ENCODE measurements at places on chromosomes 13 and 19. TPM values are rescaled to one million over a fixed set of nuclear protein-coding genes. Genes with fewer than 3 reads are reported as not detected.

PROZ gene
- not detected for total RNA-seq

- no peak for DNase-seq
Measured at GRCh38 chr19:42465827-42466280, 23.1 kb upstream of the CXCL17 start.

DNA sequence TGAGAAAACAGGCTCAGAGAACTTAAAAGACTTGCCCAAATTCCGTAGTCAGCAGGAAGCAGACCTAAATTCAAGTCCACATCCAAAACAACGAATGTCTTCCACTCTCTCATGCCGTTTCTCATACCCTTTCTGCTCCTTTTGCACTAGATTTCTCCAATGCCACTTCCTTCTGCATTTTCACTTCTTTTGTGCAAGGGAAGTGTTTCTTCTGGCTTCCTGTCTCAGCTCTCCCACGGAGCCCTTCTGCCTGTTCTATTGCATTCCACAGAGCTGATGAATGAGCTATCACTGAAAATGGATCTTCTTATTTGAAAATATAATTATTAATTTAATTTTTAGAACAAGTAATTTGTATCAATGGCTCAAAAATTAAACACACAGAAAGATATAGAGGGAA lies 56.1 kb upstream of the STK24 start:
- DNase-seq = no peak

DNA sequence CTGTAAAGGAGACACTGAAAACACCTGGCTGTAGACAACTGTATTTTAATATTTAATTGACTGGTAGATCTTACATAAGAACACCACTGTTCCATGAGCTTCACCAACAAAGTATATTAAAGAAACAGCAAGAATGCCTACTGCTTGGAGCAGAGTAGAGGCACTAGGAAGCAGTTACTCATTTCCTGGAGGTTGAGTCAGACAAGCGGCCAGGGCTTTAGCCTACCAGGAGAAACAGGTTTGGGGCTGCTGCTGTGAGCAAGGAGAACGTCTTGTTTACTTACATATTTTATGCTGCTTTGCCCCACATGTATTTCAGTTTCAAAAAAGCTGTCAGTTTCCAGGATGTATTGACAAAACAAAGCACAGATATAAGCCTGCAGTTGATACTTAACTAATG lies 33.4 kb downstream of the ALG5 start:
- DNase-seq = peak; percentile 85

ZNF296 gene
- total RNA-seq = 0.78 TPM

IL17D gene
- 10.6 TPM for total RNA-seq

PGLYRP2 gene
- total RNA-seq = not detected

RFPL4AL1 gene
- not detected for total RNA-seq

ZNF560 gene
- total RNA-seq = 0.23 TPM

GRCh38 chr13:98366959-98367358 lies 189.9 kb upstream of the RNF113B start:
- no peak for DNase-seq

DNA sequence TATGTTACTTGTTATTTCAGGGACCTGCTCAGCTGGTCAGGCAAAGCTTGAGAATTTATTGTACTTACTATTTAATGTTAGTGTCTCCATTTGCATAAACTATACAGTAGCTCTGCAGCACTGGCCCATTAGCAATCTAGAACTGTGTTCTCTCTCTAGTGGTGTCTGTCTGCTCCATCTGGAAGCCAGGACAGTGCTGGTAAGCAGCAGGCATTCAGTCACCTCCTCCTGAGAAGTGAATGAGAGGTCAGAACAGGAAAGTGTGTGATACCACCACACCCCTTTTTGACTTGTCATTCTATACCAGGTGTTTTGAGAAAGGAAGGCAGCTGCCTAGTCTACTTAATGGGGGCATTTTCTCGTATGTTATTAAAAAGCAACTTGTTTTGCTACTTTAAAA lies 3.9 kb downstream of the COG3 start:
- no peak for DNase-seq

- DNase-seq = no peak
Measured at GRCh38 chr13:37129866-37130265, 24.4 kb upstream of the CSNK1A1L start.

DNA sequence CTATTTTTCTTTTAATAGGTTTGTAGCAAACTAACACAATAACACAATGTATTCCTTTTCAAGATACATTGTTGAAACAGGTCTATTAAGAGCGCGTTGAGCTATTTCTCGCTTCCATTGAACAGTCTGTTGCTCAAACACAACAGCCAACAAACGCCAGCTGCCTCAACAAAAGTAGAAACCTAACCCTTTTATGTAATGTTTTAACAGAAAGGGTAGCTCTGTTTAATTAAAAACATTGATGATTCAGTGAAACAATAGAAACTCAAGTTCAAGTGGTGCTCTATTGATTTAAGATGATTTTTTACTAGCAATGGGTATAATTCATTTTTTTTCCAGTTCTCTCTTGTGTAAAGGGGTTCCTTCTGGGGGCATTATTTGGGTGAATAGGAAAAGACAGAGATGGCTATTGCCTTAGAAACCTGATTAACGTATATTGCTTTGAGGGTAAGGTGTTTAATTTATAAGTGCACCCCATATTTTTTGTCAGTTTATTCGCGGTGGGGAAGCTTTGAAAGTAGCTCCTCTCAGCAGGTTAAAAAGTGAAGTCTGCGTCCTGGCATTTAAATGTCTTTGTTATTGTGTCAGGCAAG lies 14.9 kb downstream of the ZIC2 start:
- no peak for DNase-seq

TJP3 gene
- total RNA-seq = not detected

- no peak for DNase-seq
Measured at GRCh38 chr19:10294368-10294697, 4.6 kb downstream of the ICAM5 start.

SLITRK5 gene
- 0.06 TPM for total RNA-seq

- no peak for DNase-seq
Measured at GRCh38 chr13:106393776-106394175, 141.7 kb downstream of the EFNB2 start.

LGALS7 gene
- total RNA-seq = not detected

- DNase-seq = no peak
Measured at GRCh38 chr13:54241719-54242118, 1213.1 kb downstream of the OLFM4 start.

ZNF471 gene
- total RNA-seq = 2.2 TPM

DNA sequence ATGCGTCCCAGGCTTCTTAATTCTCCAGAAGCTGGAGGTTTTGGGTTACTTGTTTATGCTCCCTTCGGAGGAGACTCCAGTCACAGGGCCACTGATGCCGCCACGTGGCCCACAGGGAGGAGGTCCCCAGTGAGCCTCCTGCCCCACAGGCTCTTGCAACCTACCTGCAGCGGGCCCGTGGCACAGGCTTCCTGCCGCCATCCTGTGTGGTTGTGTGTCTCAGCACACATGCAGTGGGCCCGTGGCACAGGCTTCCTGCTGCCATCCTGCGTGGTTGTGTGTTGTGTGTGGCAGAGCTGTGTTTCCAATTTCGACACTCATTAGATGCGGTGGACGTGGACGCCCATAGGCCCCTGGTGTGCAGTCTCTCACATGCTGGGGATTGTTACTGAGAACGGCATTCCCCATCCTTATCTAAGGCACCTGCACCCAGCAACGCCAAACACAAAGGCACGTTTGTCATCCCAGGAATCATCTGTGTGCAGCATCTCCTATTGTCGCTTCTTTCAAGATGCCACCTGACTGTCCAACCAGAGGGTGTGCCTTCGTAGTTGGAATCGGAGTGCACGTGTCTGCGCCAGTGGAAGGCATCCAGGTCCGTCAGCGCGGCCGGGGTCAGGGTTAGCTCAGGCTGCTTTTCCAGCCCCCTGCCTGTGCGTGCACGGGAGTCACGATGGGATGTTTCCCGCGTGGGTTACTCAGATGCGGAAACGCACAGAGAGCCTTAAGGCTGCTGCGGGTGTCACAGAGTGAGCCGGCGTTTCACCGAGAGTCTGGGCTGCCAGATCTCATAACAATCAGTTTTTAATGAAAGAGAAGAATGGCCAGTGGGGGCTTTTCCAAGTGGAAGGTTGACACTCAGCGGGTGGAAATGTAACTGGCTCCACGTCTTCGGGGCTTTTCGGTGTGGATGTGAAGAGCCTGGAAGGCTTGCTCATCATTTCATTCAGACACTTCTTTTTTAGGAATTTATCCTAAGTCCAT lies 119.8 kb downstream of the ATP11A start:
- DNase-seq = no peak

GRCh38 chr13:101739382-101740178 lies 287.1 kb downstream of the ITGBL1 start:
- DNase-seq = no peak

DNA sequence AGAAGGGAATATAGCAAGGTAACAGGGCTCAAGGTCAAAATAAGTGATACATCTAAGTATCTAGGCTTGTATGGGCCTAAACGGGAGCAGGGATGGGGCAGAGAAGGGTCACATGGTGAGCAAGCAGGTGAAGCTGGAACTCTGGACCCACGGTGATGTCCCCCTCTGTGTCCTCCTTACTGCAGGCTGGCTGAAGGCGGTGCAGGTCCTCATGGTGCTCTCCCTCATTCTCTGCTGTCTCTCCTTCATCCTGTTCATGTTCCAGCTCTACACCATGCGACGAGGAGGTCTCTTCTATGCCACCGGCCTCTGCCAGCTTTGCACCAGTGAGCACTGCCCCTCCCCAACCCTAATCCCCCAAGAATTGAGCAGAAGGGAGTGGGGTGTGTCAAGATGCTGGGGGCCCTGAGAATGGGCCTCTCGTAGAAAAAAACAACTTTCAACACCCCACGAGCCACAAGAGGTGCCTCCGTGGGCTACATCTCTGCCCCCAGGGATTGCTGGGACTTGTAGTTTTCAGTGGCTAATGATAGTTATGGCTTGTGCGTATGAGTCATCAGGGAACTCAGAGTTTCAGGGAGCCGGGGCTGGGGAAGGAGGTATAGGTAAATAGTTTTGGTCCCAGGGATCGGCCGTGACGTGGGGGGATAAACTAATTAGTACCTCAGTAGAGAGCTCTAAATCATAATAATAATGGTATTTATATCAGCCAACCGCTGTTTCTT lies 4.0 kb downstream of the EMP3 start:
- no peak for DNase-seq

DNA sequence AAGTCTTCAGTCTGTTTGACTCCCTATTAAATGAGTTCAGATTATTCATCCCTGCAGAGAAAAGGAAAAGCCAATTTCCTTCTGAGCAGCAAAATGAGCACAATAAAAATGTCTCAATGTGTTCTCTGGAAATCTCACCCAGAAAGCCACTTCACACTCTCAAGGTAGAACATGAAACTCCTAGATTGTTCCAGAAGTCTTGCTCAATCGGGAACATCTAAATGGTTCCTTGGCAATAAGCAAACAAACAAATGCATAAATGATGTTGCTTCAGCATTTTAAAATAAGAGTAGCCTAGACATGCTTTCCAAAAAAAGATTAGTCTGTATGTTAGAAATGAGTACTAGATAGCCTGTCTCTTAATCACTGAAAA lies 59.7 kb upstream of the TNFRSF19 start:
- DNase-seq = no peak

GRCh38 chr19:8306235-8307054 lies 1.7 kb downstream of the CD320 start:
- DNase-seq = no peak

SMAD9 gene
- total RNA-seq = 2.3 TPM

OR7C1 gene
- not detected for total RNA-seq

ONECUT3 gene
- not detected for total RNA-seq

DNA sequence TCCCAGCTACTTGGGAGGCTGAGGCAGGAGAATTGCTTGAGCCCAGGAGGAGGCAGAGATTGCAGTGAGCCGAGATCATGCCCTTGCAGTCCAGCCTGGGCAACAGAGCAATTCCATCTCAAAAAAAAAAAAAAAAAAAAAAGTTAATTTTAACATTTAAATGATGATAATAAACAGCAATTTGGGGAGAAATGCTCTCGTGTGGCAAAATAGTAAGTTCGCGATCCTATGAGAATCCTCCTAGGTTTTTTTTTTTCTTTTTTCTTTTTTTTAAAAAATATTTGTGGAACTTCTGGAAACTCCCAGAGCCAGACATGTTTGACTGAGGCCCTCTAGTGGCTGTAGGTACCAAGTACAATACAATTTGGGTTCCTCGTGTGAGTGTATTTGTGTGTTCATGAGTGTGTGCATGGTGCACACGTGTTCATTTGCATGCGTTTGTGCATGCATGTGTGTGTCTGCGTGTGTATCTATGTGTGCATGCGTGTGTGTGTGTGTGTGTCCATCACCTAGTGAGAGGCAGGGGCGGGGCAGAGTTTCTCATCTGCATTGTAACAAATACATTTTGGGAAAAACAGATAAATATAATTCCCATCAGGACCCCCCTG lies 31.2 kb downstream of the TMPRSS9 start:
- peak; percentile 37 for DNase-seq

DNA sequence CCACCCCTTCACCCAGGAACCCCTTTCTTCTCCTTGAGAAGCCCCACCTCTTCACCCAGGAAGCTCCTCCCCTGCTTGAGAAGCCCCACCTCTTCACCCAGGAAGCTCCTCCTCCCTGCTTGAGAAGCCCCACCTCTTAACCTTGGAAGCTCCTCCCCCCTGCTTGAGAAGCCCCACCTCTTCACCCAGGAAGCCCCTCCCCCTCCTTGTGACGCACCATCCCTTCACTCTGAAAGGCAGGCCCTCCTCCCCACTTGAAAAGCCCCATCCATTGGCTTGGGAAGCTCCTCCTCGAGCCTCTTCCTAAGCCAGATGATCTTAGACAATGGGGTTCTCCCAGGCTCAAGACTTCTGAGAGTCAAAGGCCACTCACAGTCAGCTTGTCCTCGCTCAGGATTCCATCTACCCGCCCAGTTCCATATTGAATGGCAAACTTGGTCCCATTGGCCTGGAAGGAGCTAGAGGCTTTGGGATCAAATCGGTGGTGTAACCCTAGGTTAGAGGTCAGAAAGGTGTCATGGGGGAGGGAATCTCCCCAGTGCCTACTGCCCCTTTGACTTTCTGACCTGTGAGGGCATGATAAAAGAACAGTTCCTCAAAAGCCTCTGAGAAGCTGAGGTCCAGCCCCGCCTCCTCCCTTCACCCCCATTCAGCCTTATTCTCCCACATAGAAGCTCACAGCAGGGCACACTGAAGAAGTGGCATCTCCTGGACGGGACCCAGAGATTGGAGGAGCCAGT lies 4.0 kb downstream of the NAPSA start:
- no peak for DNase-seq

ZNF45 gene
- 8.0 TPM for total RNA-seq

CATSPERD gene
- not detected for total RNA-seq

GRCh38 chr13:85816413-85816812 lies 17.2 kb upstream of the SLITRK6 start:
- no peak for DNase-seq

DNA sequence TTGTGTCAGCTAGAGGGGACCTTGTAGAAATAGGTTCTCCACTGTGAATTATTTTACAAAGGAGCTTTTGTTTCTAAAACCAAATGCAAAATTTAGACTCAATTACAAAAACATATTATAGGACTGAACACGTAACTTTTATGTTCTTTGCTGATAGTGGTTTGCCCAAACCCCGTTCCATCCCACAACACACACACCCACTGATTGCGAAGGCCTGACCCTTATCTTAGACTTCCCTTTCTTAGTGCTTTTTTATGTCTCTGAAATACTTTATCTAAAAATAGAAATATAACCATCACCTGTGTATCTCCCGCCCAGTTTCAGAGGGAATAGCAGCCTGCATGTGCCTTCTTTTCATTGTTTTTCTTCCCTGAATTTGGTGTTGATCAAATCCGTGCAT lies 13.0 kb downstream of the CCNA1 start:
- DNase-seq = no peak
